Sciatic nerve (tissue), 2 donors: ENCODE measurements at places on chromosomes 13 and 19. TPM values are rescaled to one million over a fixed set of nuclear protein-coding genes. Genes with fewer than 3 reads are reported as not detected.

ZNF534 gene
- 2.3 TPM for total RNA-seq

ZNF296 gene
- total RNA-seq: 0.45 TPM

GRCh38 chr19:13100031-13100588 is 2.5 kb downstream of the LYL1 start:
- peak; percentile 59 for DNase-seq

GRCh38 chr19:38557205-38557799 is 60.5 kb downstream of the MAP4K1 start:
- no peak for DNase-seq

DNA sequence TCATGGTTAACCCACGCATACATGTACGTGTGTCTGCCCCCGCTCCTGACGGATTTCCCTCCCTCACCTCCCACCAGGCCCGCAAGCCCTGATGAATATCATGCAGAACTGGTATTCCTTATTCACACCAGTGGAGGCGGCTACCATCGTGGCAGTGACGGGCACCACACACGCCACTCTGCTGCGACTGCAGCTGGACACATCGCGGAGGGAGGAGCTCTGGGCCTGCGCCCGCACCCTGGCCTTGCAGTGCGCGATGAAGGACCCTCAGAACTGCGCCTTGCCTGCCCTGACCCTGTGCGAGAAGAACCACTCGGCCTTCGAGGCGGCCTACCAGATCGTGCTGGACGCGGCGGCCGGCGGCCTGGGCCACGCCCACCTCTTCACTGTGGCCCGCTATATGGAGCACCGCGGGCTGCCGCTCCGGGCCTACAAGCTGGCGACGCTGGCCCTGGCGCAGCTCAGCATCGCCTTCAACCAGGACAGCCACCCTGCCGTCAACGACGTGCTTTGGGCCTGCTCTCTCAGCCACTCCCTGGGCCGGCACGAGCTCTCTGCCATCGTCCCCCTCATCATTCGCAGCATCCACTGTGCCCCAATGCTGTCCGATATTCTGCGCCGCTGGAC is 35.0 kb downstream of the ZSWIM4 start:
- no peak for DNase-seq
